ENCODE measurements at places on chromosomes 6 and 20.

DNA sequence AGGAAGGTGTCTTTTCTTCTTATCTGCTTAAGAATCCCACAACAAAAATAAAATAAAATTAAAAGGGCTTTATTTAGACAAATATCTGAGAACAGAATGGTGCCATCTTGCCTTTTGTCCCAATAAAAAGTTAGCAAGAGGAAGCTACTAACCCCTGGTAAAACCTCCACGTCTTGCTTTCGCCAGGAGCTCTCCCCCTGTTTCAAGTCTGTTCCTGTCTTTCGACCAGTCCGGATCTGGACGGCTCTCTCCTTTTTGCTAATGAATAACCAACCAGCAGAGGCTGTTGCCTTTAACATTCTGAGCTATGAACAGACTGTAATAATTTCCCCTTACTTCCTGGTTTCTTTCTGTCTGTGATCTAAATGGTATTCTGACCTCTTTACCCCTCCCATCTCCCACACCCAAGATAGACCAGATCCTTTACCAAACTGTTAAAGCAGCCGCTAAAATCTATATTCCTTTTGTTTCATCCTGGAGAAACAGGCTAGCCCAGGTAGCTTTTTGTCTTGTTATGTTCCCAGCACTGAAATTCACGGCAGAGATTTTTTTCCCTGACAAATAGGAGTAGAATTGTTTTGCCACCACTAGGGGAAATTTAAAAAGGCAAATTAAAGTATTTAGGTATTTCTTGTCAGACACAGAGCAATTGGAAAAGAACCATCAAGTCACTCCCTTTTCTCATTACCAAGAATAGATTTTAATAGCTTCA lies at the start of gene FRK:
Gene FRK (minus strand): TSS at position 320 of the 712 bp plus-strand sequence. CDS start 580 bp downstream, outside the sequence.
- peak; percentile 24 for DNase-seq

DNA sequence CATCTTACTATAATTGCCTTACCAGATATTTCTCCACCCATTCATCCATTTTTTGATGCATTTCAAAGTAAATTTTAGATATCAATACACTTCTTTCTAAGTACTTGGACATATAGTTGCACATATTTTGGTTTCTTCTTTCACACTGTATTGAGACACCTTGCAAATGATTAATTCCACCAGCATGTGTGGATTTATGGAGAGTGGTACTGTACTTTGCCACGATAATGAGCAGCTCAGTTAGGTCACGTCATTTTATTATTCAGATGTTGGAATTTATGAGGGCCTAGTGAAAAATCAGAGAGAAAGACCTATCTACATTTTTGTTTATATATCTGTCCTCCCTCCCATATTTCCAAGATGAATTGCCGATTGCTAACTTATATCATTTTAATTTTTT lies 5.3 kb downstream of the NFYA start:
- DNase-seq, result no peak

DNA sequence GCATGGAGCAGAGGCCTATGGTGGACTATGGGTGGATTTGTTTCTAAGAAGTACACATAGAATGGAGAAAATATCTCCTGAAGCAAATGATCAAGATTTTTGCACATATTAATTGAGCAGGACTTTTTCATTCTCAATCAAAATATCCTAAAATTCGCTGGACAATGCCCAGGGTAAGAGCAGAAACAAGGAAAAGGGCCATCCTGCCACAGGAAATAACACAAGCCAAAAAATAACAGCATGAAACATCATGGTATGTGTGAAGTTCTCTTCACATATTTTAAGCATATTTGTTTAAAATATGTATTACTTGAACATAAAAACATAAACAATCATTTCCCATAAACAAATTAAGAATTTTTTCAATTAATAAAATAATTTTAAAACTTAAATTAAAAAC lies 868.9 kb downstream of the EPHA7 start:
- DNase-seq, result no peak

DNA sequence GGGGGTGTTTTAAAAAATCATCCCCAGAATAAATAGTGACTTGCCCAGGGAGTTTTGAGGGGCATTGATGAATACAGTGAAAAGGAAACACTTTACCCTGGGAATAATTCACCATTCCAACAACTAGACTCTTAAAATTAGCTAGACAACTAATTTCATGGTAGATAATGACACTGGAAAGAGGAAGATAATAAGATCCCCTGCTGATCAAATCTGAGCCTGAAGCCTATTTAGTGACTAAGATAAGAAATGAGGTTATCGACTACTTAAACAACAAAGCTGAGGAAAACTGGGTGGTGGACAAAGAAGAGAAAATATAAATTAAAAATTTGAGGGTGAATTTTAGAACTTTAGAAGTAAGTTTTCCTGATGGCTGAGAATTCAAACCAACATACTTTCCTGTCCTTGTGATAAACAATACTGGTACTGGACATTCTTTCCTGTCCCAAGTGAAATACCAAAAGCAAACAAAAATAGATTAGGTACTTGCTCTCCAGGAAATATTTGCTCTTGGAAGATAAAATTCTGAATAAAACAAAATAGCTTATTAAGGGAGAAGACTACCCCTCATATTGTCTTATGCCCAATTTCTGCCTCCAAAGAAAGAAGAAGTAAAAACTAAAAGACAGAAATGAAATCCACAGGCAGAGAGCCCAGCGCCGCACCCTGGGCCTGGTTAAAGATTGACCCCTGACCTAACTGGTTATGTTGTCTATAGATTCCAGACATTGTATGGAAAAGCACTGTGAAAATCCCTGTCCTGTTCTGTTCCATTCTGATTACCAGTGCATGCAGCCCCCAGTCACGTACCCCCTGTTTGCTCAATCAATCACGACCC lies 64.0 kb upstream of the ADGRF4 start:
- DNase-seq, result peak; percentile 12

DNA sequence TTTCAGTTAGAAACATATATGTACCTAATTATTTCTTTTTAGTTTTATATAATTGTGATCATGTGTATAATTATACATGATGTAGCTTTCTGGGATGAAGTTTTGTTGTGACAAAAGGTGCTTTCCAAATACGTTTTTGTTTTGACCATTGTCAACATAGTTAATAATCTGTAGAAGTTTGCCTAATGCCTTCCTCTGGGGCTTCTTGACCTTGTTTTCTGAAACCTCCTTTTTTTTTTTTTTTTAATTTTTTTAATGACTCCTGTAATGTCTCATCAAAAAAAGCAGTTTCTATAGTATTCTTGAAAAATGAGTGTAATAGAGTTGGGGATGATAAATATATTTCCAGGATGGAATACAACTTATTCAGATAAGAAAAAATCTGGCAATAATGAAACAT lies 434.7 kb upstream of the SOX4 start:
- no peak for DNase-seq

GRCh38 chr6:126539022-126539421 lies 199.1 kb downstream of the CENPW start:
- DNase-seq, result no peak

- DNase-seq, result no peak
Measured at GRCh38 chr6:72413884-72414283, 208.0 kb upstream of the KCNQ5 start.

DNA sequence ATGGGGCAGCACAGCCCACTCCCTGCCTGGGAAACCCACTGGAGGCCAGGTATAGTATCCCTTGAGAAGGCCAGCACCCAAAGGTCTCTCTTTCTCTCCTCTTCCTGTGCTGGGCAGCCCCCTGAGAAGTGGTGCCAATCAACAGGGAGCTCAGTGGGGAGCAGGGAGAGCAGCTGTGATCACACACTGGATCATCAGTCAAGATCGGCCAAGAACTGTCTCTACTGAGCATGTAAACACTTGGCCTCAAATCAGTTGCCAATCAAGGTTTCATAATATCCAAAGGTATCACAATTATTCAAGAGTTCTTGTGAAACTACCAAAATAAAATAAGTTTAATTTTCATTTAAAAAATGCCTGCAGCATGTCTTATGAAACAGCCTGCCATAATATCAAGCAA lies 18.8 kb downstream of the MRPL14 start:
- DNase-seq, result no peak

DNA sequence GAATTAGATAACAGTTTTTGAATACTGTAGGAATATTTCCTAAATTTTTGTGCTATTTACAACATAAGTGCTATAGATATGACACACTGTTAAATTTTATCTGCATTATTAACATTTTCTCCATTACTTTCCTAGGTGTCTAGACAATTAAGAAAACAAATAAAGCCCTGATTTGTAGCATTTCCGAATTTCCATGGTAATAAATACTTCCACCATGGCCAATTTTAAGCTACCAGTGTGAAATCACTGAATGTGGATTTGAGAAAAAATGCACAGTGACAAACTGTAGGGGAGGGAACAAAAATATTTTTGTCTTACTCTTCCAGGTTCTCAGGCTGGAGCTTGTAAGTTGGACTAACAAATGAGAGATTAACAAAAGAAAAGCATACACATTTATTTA lies 27.9 kb downstream of the LIN28B start:
- DNase-seq, result no peak

DNA sequence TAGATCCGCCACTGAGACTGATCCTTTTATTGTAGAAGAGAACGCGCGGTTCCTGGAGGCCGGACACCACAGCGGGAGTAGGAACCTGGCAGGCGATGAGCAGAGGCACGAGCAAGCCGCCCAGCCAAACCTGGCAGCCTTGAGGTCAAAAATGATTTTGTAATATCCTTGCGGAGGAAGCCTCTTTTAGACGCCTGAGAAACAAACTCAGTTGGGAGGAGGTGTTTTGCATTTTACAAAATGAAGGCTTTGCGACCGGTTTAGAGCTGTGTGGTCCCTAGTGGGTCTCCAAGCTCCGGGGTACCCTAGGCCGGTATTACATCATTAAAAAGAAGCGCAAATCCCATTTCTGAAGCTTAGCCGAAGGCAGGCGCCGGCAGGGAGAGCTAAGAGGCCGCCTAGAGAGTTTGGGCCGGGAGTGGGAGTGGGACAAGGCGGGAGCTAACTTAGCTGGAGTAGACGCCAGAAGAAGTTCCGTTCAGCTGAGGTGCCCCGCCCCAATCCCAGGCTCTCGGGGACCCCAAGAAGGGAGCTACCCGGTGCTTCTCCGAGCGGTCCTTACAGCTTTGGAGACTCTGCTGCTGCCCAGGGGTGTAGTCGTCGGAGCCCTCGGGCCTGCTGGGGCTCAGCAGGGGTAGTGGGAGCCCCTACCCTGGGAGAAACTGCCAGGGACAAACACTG lies 1.9 kb upstream of the TBX18 start:
- no peak for DNase-seq

DNA sequence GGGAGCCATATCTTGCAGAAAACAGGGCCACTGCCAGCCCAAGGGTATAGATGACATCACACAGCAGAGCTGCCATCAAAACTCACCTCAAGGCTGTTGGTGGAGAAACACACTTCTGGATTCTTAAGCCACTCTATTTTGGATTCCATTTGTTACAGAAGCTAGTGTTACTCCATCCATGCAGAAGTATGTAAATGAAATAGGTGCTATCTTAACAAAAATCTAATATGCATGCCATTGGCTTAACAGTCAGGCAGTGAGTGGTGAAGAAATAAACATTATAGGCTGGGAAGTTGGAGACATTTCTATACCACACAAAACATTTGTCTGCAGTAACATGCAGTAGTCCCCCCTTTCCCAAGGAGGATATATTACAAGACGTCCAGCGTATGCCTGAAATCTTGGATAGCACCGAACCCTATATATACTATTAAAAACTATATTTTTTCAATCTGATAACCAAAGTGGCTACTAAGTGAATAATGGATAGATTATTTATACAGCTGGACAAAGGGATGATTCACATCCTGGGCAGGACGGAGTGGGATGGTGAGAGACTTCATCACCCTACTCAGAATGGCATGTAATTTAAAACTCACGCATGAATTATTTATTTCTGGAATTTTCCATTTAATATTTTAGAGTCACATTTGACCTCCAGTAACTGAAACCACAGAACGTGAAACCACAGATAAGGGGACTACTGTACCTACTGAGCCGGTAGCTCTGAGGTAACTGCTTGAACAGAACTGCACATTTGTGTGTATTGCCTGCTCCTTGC lies 160.0 kb upstream of the PLN start:
- DNase-seq, result no peak

DNA sequence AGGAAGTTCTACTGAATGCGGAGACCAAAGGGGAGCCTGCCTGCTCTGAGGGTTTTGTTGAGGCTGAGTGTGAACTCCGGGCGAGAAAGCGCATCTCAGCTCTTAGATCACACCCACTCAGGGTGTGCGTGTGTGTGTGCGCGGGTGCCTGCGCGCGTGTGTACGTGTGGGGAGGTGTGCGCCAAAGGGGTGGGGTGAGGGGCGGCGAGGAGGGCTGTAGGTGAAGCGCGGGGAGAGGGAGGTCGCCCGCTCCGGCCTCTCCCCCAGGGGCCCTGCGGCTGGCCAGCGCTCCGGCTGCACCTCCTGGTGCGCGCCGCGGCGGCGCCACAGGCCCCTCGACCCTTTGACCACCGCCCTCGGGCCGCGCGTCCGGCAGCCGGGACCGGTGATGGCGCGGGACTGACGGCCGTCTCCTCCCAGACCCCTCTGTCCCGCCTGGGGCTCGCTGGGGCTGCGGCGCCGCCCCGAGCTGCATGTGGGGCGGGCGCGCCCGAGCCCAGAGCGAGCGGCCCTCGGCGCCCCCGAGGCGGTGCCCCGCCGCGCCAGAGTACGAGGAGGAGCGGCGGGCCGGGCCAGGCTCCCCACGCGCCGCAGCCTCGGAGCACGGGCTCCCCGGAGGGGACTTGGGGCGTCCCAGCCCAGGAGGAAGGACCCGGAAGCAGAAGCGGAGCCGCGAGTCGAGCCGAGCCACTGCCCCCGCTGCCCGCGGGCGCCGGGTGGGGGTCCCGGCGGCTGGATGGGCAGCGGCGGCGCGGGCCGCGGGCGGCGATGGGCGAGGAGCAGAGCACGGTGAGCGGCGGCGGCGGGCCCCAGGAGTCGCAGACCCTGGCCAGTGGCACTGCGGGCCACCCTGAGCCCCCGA lies at the start of gene RNF217:
Gene RNF217 (plus strand): TSS at position 661 of the 862 bp plus-strand sequence. CDS start 108 bp downstream, at position 769.
- peak; percentile 15 for DNase-seq

- DNase-seq, result no peak
Measured at GRCh38 chr20:44183282-44183681, 3.7 kb downstream of the JPH2 start.

DNA sequence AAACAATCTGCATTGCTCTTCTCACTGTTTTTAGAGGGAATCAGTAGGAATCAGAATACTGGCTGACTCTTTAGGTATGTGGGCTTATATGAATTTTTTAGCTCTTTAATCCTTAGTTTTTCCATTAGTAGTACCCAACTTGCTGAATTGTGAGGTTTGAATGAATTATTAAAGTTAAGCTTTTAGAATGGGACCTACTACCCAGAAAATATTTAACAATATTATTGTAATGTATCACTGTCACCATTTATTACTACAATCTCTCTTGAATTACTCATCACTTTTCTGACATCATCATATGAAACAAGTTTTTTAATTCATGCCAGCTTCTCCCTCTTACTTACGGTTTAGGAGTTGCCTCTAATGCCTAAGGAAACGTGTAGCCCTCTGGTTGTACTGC lies 212.7 kb downstream of the BCKDHB start:
- DNase-seq, result no peak

- no peak for DNase-seq
Measured at GRCh38 chr20:48156951-48157700, 371.8 kb upstream of the SULF2 start.

DNA sequence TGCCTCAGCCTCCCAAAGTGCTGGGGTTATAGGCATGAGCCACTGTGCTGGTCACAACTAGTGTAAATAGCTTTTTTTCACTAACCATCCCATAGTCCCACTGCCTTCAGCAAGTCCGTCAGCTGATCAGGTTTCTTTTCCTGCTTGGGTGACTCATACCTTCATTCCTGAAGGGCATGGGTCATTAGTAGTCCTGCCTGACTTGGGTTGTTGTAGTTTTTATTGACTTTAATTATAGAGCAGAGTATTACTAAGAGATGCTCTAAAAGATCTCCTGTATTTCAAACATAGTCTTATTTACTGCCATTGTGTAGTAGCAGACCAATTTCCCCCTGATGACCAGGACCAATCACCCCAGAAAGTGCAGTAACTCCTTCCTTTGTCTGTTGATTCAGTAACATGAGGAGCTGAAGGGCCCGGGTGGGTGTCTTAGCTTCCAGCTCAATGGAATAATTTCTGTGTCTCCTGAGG lies 25.8 kb downstream of the HLA-C start:
- no peak for DNase-seq
